ENCODE measurements at places on chromosomes 4 and X. TPM values are rescaled to one million over a fixed set of nuclear protein-coding genes. Genes with fewer than 3 reads are reported as not detected.
A peak's percentile ranks its signal among the peaks of the same experiment; 100 is the strongest.

- H3K4me1 ChIP-seq: peaks cover 19% of the 10 kb centered on the region
- DNase-seq: peak; percentile 78
- H3K27ac ChIP-seq: no peak overlapping the region
- H3K27me3 ChIP-seq: peaks cover 6% of the 10 kb centered on the region
- no peaks in the 10 kb centered on the region for H3K36me3 ChIP-seq
Measured at GRCh38 chr4:5050520-5051277, 581 bp upstream of the STK32B start.

GRCh38 chr4:10093801-10094552 is 22.6 kb downstream of the WDR1 start:
- H3K4me1 ChIP-seq: peaks cover 99% of the 10 kb centered on the region
- no peak overlapping the region for H3K4me3 ChIP-seq
- no peaks in the 10 kb centered on the region for H3K27me3 ChIP-seq
- DNase-seq: no peak
- H3K27ac ChIP-seq: peak overlapping the region; percentile 90
- H3K36me3 ChIP-seq: peaks cover 80% of the 10 kb centered on the region

The GPR82 gene
- 0.31 TPM for total RNA-seq

The CT47B1 gene
- total RNA-seq: not detected
